ENCODE measurements at places on chromosomes 4 and X.

GRCh38 chrX:17441965-17442364 is 67.0 kb downstream of the NHS start:
- no peak for DNase-seq

- no peak for DNase-seq
Measured at GRCh38 chr4:33187035-33187434, 2466.9 kb downstream of the PCDH7 start.

DNA sequence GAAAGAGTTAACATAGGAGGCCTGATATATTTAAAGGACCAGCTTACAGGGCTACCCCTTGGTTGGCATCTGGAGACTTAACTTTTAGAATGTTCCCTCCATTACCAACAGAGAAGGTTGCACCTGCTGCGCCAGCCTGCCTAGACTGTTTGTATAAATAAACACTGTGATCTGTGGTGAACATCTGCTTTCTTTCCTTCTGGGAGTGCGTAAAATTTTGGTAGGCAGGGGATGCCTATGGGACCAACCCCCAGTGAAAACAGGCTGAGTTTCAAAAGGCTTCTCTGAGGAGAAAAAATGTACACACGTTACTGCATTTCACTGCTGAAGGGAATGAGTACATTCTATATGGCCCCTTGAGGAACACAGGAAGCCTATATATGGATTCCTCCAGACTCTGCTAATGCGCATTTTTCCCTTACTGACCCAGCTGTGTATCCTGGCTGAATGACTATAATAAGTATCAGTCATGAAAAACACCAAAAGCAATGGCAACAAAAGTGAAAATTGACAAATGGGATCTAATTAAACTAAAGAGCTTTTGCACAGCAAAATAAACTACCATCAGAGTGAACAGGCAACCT is 13.8 kb downstream of the CENPC start:
- DNase-seq: no peak

DNA sequence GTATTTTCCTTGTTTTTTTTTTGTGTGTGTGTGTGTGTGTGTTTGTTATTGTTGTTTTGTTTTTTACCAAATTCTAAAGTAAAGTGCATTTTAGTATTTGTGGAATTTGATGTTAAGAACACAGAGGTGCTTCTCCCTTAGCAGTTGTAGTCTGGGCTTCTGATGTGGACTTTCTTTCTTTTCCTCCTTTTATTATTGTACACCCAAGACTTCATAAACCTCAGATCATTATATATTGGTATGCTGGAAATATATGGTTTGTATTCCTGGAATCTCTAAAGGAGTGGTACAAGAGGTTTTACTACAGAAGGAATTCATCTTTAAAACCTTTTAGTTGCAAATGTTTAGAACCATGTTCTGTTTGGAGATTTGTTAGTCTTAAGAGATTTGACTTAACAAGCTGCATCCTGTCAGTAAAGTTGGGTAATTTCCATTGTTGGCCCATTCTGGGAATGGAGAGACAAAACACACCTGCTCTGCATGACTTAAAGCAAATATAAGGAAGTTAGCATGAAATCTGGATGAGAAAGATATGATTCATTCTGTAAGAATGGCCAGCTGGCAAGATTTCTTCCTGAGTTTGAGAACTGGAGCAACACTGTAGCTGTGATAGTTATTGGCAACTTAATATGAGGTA is 64.0 kb downstream of the SMAD1 start:
- DNase-seq: no peak

GRCh38 chrX:103540145-103540544 is 20.9 kb upstream of the RAB40A start:
- DNase-seq: no peak

- DNase-seq: no peak
Measured at GRCh38 chrX:23864742-23865326, 42.9 kb downstream of the APOO start.

GRCh38 chrX:123773258-123773988 is 40.6 kb upstream of the THOC2 start:
- DNase-seq: no peak

- no peak for DNase-seq
Measured at GRCh38 chrX:34826964-34827363, 115.6 kb upstream of the FAM47B start.

DNA sequence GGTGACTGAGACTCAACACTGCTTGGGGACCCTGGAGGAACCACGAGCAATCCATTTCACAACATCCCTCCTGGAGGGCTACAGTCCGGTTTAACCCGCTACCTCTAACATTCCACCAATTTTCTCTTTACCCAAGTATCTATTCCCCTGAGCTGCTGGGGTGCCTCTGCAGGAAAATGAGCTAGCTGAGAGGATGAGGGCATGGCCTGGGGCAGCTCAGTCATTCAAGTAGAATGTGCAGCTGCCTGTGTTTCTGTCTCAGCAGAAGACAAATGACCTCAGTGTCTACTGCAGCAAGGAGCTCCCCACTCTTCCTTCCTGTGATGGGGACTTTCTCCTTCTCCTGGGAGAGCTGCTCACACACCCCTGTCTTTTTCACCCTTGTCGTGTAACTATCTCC is 120.8 kb downstream of the ZNF518B start:
- DNase-seq: no peak
